Ovary (tissue), 10 donors: ENCODE measurements at places on chromosomes 1 and 21. TPM values are rescaled to one million over a fixed set of nuclear protein-coding genes. Genes with fewer than 3 reads are reported as not detected.

GRCh38 chr1:33050221-33051076, 13.8 kb upstream of the AK2 start:
- no peaks in the 10 kb centered on the region for H3K4me1 ChIP-seq
- H3K27ac ChIP-seq: no peak overlapping the region
- DNase-seq: no peak
- no peaks in the 10 kb centered on the region for H3K27me3 ChIP-seq
- no peaks in the 10 kb centered on the region for H3K36me3 ChIP-seq

GRCh38 chr1:159924025-159924790, 1.1 kb downstream of the TAGLN2 start:
- H3K36me3 ChIP-seq: no peaks in the 10 kb centered on the region
- DNase-seq: peak; percentile 93
- no peaks in the 10 kb centered on the region for H3K27me3 ChIP-seq

GRCh38 chr1:169326956-169327268, 40.7 kb downstream of the NME7 start:
- H3K27ac ChIP-seq: no peak overlapping the region
- no peaks in the 10 kb centered on the region for H3K27me3 ChIP-seq
- no peaks in the 10 kb centered on the region for H3K4me1 ChIP-seq
- no peak for DNase-seq
- H3K4me3 ChIP-seq: no peak overlapping the region

- no peaks in the 10 kb centered on the region for H3K36me3 ChIP-seq
- H3K27me3 ChIP-seq: no peaks in the 10 kb centered on the region
- H3K27ac ChIP-seq: no peak overlapping the region
Observed at GRCh38 chr21:44767834-44768831, 33.5 kb downstream of the UBE2G2 start.

GRCh38 chr1:185722098-185722497, 12.1 kb upstream of the HMCN1 start:
- DNase-seq: no peak
- H3K27ac ChIP-seq: no peak overlapping the region
- H3K36me3 ChIP-seq: no peaks in the 10 kb centered on the region
- no peaks in the 10 kb centered on the region for H3K27me3 ChIP-seq
- no peak overlapping the region for H3K4me3 ChIP-seq

- H3K27ac ChIP-seq: no peak overlapping the region
- H3K27me3 ChIP-seq: no peaks in the 10 kb centered on the region
Observed at GRCh38 chr1:56200896-56201295, 378.5 kb downstream of the PLPP3 start.

- no peaks in the 10 kb centered on the region for H3K4me1 ChIP-seq
- H3K27me3 ChIP-seq: no peaks in the 10 kb centered on the region
- no peaks in the 10 kb centered on the region for H3K36me3 ChIP-seq
- no peak overlapping the region for H3K4me3 ChIP-seq
- DNase-seq: no peak
Observed at GRCh38 chr1:83102630-83103071, 896.3 kb downstream of the TTLL7 start.

DNA sequence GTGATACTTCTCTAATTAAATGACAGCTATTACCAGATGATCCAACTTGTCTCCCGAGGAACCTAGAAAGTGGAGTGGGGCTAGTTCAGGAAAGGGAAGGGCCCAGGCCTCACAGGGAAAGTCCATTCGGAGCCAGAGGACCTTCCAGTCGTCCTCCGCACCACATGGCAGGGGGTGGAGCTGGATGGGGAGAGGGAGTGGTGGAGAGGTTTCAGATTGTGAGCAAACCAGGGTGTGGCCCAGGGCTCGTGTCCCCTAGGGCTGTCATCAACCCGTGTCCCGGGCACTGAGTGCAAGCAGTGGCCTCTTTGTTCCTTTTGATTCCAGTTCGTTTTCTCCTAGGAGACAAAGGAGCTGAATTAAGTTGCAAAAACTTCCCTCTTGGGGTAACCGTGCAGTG, 114.9 kb downstream of the HUNK start:
- H3K36me3 ChIP-seq: no peaks in the 10 kb centered on the region
- no peaks in the 10 kb centered on the region for H3K27me3 ChIP-seq
- no peaks in the 10 kb centered on the region for H3K4me1 ChIP-seq
- no peak for DNase-seq
- H3K27ac ChIP-seq: no peak overlapping the region

DNA sequence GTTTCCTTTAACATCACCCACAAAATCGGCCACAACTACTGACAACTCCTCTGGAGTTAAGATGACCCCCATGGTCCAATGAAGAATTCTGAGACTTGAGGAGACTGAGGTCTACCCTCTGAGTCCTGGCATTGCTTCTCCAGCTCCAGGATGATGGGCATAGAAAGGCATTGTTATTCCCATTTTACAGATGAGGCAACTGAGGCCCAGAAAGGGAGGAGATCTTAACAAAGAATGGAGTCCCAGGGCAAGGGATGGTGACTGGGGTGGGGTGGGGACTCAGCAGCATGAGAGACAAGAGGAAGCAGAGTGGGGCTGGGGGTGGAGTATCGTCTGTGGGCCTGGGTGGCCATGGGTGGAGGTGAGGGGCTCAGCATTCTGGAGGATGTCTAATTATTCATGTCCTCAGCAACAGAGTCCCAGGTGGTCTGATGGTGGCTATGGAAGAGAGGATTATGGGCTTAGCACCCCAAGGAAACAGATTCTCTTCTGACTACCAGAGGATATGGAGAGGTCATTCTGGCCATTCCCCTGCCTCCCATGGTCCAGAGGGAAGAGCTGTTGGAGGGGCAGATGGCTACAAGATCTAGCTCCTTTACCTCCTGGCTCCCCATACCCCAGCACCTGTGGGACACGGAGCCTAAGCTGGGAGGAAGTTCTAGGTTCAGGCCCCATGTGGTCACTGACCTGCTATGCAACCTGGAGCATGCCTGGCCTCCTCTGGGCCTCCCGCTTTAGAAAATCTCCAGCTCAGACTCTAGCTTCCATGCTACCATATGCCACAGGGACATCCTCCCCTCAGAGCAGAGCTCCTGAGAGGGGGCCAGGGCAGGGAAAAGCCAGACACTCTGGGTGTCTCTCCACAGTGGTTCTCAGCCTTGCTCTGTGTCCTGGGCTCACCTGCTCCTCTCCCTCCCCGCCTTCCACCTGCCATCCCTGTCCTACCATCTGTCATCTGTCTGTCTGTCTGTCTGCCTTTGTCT, 37.4 kb upstream of the DMBX1 start:
- no peak overlapping the region for H3K27ac ChIP-seq
- no peaks in the 10 kb centered on the region for H3K36me3 ChIP-seq
- no peak overlapping the region for H3K4me3 ChIP-seq
- no peak for DNase-seq
- no peaks in the 10 kb centered on the region for H3K27me3 ChIP-seq

DNA sequence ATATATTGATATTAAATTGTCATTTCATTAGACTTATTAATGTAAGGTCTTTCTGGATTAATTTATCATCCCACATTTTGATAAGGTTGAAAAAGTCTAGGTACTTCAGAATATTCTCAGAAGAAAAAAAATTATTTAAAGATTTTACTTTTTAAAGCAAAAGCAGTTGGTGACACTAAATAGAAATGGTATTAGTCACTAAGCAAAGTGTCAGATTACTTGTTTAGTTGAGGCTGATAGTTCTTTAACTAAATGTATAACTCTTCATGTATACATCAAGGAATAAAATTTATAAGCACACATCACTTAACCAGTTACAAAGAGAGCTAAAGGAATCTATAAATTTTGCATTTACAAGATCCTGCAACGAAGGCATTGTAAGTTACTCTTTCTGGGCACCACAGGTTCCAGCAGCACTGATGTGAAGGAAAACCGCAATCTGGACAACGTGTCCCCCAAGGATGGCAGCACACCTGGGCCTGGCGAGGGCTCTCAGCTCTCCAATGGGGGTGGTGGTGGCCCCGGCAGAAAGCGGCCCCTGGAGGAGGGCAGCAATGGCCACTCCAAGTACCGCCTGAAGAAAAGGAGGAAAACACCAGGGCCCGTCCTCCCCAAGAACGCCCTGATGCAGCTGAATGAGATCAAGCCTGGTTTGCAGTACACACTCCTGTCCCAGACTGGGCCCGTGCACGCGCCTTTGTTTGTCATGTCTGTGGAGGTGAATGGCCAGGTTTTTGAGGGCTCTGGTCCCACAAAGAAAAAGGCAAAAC, 101.1 kb downstream of the ADARB1 start:
- H3K27me3 ChIP-seq: no peaks in the 10 kb centered on the region
- no peak overlapping the region for H3K4me3 ChIP-seq
- no peak for DNase-seq
- H3K4me1 ChIP-seq: no peaks in the 10 kb centered on the region

DNA sequence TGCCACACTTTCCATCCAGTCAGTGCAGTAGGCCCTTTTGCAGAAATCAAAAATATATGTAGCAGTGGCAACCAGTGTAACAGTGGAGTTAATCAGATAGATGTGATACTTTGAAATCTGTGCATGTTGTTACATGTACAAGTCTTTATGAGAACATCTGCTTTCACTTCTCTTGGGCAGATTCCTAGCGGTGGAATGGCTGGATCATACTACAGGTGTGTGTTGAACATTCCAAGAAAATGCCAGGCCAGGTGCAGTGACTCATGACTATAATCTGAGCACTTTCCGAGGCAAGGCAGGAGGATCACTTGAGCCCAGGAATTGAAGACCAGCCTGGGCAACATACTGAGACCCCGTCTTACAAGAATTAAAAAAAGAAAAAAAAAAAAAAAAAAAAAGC, 55.3 kb downstream of the GNB1 start:
- H3K4me1 ChIP-seq: peaks cover 12% of the 10 kb centered on the region
- H3K36me3 ChIP-seq: no peaks in the 10 kb centered on the region
- no peak overlapping the region for H3K4me3 ChIP-seq
- no peaks in the 10 kb centered on the region for H3K27me3 ChIP-seq

- no peaks in the 10 kb centered on the region for H3K27me3 ChIP-seq
- DNase-seq: no peak
- H3K4me3 ChIP-seq: no peak overlapping the region
- no peak overlapping the region for H3K27ac ChIP-seq
- H3K36me3 ChIP-seq: no peaks in the 10 kb centered on the region
- H3K4me1 ChIP-seq: no peaks in the 10 kb centered on the region
Observed at GRCh38 chr1:60134716-60135115, 61.1 kb upstream of the C1orf87 start.

DNA sequence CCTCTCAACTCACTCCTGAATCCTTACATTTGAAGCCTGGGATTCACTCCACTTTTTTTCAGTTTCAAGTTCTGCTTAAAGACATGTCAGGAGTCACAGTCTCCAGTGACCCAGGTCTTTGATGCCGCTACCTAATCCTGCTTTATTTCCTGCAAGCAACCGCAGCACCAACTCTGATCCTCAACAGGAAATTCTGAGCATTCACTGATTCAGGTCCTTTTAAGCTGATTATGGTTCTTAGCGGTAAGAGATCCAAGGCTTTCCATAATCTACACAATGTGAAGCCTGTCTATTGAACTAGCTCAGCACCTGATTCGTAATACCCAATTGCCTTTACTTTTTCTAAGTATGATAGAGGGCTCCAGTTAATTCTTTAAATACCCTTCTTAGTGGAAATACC, 43.7 kb upstream of the PIGC start:
- H3K36me3 ChIP-seq: no peaks in the 10 kb centered on the region
- no peak for DNase-seq
- no peak overlapping the region for H3K4me3 ChIP-seq
- H3K27ac ChIP-seq: no peak overlapping the region

DNA sequence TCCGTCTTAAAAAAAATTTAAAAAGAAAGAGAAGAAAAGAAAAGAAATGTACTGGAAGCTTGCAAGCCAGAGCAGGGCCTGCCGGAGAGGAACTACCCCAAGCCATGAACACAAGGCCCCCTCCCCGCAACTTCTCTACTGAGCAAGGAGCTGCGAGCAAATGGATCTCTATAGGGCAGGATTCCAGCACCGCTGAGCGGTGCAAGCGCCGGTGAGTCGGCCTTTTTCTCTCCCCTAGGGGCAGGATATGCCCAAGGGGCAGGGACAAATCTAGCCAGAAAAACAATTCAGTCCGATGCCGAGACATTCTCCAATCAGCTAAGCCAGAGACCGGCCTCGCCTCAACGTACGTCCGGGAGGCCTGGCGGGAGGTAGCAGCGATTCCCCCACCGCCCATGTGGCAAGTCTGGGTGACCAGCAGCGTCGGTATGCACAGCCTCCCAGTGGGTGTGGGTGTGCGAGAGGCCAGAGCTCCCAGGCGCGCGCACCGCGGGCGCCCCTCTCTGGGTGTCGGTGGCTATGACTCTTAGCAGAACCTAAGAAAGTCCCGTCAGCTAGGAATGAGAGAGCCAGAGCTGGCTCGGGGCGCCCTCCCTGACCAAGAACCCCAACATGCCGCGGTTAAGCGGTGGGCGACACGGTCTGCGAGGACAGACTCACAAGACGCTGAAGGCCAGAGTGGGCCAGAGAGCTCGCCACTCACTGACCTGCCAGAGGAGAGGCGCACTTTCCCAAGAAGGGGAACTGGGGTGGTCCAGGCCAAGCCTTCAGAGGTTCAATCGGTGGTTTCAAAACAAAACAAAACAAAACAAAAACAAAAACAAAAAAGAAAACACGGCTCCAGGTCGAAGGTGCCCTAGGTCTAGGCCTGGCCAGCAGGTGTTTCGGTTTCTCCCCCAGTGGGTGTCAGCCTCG, 1.9 kb downstream of the CSMD2 start:
- DNase-seq: no peak
- no peak overlapping the region for H3K4me3 ChIP-seq
- no peaks in the 10 kb centered on the region for H3K36me3 ChIP-seq
- H3K27ac ChIP-seq: no peak overlapping the region
- peaks cover 5% of the 10 kb centered on the region for H3K4me1 ChIP-seq

DNA sequence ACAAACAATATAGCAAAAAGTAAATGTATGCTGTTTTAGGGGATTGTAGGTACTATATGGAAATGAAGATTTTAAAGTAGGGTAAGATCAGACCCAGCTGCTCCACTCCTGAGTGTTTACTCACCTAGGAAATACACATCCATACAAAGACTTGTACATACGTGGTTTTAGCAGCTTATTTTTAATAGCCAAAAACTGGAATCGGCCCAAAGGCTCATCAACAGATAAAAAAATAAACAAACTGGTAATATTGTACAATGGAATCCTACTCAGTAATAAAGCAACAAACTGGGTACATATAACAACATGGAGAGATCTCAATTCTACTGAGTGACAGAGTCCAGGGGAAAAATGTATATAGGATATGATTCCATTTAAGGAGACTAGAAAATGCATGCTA, 179.2 kb upstream of the TMEM51 start:
- DNase-seq: no peak
- no peaks in the 10 kb centered on the region for H3K36me3 ChIP-seq
- peaks cover 17% of the 10 kb centered on the region for H3K4me1 ChIP-seq
- no peak overlapping the region for H3K4me3 ChIP-seq
- H3K27me3 ChIP-seq: no peaks in the 10 kb centered on the region
- no peak overlapping the region for H3K27ac ChIP-seq

Gene SMG7
- total RNA-seq: 65.3 TPM

Gene LAX1
- 0.17 TPM for total RNA-seq

Gene LMX1A
- not detected for total RNA-seq

Gene PDPN
- 65.4 TPM for total RNA-seq

Gene OR2G6
- not detected for total RNA-seq

Gene PEAR1
- 8.8 TPM for total RNA-seq

Gene APOBEC4
- not detected for total RNA-seq

Gene MYBPHL
- total RNA-seq: not detected

Gene H3-3A
- total RNA-seq: 420 TPM
